ENCODE measurements at places on chromosomes 3 and 15.

DNA sequence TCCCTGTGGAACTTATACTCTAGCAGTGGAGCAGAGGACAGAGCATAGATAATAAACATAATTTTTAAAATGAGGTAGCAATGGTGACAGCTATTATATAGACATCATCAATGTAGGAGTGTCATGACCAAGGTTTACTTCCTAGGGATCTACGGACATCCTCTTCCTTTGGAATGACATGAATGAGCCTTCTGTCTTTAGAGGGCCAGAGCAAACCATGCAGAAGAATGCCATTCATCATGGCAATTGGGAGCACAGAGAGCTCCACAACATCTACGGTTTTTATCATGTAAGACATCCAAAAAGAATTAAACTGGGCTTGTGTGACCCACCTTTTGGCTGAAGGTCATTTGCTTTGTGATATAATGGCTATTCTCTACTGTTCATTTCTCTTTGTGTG is 30.1 kb upstream of the CAPN3 start:
- DNase-seq: no peak

GRCh38 chr3:12829886-12830784 is 11.2 kb downstream of the RPL32 start:
- DNase-seq: no peak

- no peak for DNase-seq
Observed at GRCh38 chr3:59138966-59139365, 89.1 kb upstream of the CFAP20DC start.

- DNase-seq: peak; percentile 73
Observed at GRCh38 chr15:95025924-95026728, 794.8 kb downstream of the MCTP2 start.

All from sciatic nerve (tissue), 2 donors.